ENCODE measurements at places on chromosomes 16 and 17.

DNA sequence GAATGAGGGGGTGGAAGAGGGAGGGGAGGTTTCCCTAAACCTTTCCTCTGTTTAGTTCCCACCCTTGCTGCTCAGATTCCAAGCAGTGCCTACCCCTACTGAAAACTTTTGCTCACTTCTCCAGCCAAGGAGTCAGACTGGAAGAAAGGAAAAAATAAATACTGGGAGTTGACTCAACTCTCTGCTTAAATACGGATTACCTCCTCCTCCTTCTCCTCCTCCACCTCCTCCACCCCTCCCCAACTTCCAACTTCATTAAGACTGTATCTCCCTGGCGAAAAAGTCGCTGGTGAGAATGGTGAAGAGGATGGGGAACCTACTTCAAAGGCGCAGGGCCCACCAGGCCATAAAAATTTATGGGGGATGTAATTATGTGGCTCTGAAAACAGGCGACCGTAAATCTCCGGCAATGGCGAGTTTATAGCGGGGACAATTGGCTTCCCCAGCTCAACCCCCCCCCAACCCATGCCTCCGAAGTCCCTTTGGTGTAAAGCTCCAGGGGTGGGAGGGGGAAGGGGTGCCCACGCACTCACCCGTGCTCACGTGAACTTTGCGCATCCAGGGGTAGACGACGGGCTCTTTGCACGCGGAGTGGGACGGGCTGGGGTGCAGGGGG, 712 bp downstream of the HOXB4 start:
- peak; percentile 72 for DNase-seq

GRCh38 chr17:34377078-34377823, 14.2 kb upstream of the CCL1 start:
- no peak for DNase-seq

GRCh38 chr17:32827227-32827626, 49.7 kb downstream of the MYO1D start:
- no peak for DNase-seq

DNA sequence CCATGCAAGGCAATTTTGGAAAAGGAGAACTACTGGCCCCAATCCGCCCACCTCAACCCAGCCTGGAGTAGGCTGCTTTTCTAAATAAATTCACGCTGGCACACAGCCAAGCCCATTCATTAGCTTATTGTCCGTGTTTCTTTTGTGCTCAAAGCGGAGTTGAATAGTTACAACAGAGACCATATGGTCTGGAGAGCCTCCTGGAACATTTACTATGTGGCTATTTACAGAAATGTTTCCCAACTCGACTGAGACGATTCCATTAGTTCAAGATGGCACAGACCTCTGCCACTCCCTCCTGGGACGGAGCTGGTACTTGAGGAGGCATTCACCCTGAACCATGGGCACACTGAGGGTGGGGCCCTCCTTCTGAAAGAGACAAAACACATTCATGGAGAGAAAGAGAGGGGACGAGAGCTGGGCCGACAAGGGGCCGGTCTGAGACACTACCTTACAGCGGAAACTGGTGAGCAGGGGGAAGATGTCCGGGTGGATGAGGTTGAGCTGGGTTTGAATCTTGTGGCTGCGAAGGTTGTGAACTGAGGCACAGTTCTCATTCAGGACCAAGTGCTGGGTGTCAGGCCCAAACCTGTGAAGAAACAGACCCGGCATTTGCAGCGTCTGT, 15.7 kb downstream of the ELAC2 start:
- no peak for DNase-seq

DNA sequence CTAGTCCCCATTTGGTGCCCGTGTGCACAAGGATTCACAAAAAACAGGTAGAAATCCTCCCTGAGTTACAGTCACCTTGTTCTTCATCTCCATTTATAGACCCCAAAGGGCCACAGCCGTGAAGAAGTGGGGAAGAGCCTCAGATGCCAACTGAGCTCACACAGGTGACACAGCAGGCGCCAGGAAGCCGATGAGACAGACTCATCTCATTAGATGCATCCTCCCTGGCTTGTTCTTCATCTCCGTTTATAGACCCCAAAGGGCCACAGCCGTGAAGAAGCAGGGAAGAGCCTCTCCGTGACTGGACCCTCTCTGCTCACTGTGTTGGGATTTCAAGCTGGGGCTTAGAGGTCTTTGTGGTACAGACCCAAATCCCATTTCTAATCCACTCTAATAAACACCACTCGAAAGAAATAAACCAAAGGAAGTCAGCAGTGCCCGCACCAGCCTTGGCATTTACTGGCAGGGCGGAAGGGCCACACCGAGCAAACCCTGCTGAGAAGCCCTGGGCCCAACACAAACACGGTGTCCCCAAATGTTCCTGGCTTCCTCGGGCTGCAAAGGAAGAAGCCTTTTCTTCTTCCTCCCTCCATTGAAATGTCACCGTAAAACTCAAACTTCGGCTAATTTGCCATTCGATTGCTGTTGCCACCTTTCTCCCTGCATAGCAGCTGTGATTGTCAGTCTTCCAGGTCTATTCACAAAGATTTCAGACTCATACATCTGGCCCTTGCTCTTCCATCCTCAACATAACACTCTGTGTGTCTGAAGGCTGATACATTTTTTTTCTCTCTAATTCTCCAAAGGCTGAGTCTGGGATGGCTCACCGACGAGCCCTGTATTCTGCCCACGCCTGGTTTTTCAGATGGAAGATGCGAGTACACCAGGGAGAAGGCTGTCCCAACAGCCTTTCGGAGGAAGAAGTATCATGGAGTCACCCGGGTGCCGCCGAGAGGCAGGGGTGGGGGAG, 44.9 kb upstream of the DOC2B start:
- no peak for DNase-seq

Data from SW480 (cell line).